ENCODE measurements at places on chromosomes 6 and 20.

- no peak overlapping the region for H3K4me3 ChIP-seq
- no peak overlapping the region for H3K27ac ChIP-seq
- H3K4me1 ChIP-seq: peaks cover 11% of the 10 kb centered on the region
- H3K36me3 ChIP-seq: no peaks in the 10 kb centered on the region
These were observed 4.3 kb downstream of the KHDC1 start for GRCh38 chr6:73258721-73259120.

GRCh38 chr6:169669147-169669546 is 32.7 kb downstream of the WDR27 start:
- no peak overlapping the region for H3K4me3 ChIP-seq
- H3K27ac ChIP-seq: no peak overlapping the region
- no peaks in the 10 kb centered on the region for H3K27me3 ChIP-seq
- no peak for DNase-seq

GRCh38 chr6:142361779-142362750 is 60.3 kb downstream of the ADGRG6 start:
- no peaks in the 10 kb centered on the region for H3K36me3 ChIP-seq
- DNase-seq: no peak
- H3K27me3 ChIP-seq: peaks cover 4% of the 10 kb centered on the region
- H3K4me1 ChIP-seq: peaks cover 3% of the 10 kb centered on the region
- H3K27ac ChIP-seq: no peak overlapping the region
- H3K4me3 ChIP-seq: no peak overlapping the region

DNA sequence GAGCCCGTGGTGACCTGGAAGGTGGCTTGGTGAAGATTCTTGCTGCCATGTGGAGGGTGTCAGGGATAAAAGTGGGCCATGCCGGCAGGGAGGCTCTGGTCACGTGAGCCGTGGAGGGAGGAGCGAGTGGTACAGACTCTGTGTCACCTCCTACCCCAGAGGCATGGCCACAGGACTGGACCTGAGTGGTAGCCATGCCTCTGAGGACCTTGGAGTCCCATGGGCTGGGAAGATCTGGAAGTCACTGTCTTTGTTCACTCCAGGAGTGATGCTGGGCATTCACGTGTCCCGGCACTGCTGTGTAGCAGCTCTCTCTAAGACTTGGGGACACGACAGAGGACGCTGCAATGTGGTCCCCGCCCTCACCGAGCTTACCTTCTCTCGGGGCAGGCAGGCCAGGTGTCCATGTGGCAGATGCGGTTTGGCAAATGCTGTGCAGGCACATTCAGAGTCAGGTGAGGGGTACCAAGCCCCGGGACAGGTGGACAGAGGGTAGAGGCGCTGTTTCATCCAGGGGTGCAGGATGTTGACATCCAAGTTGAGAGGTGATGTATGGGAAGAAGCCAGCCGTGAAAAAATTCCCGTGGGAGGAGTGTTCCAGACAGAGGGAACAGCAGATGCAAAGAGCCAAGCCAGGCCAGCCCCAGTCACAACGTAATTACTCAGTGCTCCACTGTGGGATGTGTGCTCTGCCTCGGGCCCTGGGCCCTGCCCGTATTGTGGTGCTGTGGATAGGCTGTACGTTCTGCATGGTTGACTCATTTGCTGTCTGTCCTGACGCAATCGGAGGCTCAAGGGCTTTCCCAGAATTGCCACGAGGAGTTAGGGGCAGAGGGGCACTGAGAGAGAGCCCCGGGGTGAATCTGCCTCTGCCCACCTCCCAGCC is 307.8 kb downstream of the TAF4 start:
- peaks cover 4% of the 10 kb centered on the region for H3K27me3 ChIP-seq
- H3K4me3 ChIP-seq: no peak overlapping the region
- no peak for DNase-seq
- H3K36me3 ChIP-seq: no peaks in the 10 kb centered on the region
- no peak overlapping the region for H3K27ac ChIP-seq

GRCh38 chr20:2817341-2817726 is 1.2 kb downstream of the TMEM239 start:
- H3K4me3 ChIP-seq: no peak overlapping the region
- H3K27ac ChIP-seq: no peak overlapping the region
- no peak for DNase-seq
- H3K27me3 ChIP-seq: peaks cover 28% of the 10 kb centered on the region
- H3K4me1 ChIP-seq: peaks cover 18% of the 10 kb centered on the region
- peaks cover 7% of the 10 kb centered on the region for H3K36me3 ChIP-seq

- H3K27me3 ChIP-seq: no peaks in the 10 kb centered on the region
- peaks cover 5% of the 10 kb centered on the region for H3K36me3 ChIP-seq
- peak overlapping the region; percentile 89 for H3K27ac ChIP-seq
- H3K4me1 ChIP-seq: peaks cover 63% of the 10 kb centered on the region
These were observed 159.3 kb upstream of the SHLD1 start for GRCh38 chr20:5590899-5591298.

DNA sequence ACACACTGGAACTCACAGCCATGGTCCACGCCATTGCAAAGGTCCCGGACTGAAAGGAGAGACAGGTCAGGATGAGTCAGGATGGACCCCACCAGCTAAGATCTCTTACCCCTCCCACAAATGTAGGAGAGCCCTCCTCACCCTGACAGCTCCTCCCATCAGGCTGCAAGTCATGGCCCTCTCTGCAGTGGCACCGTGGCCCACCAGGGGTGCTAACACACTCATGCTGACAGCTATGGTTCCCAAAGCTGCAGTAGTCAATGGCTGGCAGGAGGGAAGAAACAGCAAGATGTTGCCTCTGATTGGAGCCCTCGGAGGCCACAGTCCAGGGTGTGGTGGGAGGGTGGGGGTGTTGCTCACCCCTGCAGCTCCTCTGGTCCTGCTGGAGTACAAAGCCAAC is 5.7 kb upstream of the RBPJL start:
- no peaks in the 10 kb centered on the region for H3K36me3 ChIP-seq
- no peak for DNase-seq
- H3K4me1 ChIP-seq: no peaks in the 10 kb centered on the region
- H3K4me3 ChIP-seq: no peak overlapping the region
- H3K27me3 ChIP-seq: peaks cover 83% of the 10 kb centered on the region

DNA sequence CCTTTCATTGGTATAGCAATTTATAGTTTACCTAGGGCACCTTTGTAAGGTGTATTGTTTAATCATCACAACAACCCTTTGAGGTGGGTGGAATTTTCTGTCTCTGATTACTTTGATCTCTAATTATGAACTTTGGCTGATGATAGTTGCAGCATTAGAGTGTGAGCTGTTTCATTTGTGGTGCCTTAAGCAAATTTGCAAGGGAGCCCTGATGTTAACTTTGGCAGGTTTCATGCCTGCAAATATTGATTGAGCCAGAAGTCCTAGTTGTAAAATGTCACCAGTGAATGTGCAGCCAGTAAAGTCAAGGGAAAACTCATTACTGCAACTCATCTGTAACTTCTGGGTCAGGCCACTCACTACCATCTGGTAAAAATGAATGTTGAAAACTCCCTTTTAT is 29.8 kb downstream of the CTNNBL1 start:
- H3K4me3 ChIP-seq: no peak overlapping the region
- H3K27ac ChIP-seq: no peak overlapping the region
- H3K36me3 ChIP-seq: peaks cover 12% of the 10 kb centered on the region
- H3K4me1 ChIP-seq: peaks cover 15% of the 10 kb centered on the region

GRCh38 chr6:41199552-41200246 is 1.2 kb downstream of the TREML2 start:
- no peaks in the 10 kb centered on the region for H3K27me3 ChIP-seq
- no peak for DNase-seq
- no peaks in the 10 kb centered on the region for H3K36me3 ChIP-seq

Measured in naive thymus-derived CD8-positive, alpha-beta T cell (primary cell).